ENCODE measurements at places on chromosomes 4 and X.

DNA sequence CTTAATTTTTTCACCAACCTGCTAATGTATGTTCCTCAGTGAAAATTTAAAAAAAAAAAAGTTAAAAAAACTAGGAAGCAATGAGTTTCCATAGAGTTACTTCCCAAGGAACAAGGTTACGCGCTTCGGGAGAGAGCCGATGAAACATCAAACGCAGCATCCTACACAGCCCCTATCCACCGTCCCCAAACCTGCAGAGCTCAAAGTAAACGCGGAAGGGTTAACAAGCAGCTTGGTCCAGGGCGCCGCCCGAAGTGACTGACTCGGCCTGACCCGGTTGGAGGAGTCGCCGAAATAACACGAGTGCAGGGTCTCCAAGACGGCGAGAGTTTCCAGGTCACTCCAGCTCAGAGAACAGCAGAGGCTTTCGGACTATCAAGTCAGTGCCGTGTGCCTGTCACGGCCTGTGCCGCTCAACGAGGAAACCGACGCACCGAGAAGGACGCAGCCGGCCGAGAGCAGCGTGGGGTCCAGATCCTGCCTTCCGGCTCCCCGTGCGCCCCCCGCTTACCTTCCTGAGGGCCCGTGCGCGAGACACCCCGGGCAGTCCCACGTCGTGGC is 512 bp downstream of the NOP14 start:
- no peak for DNase-seq

GRCh38 chr4:86977621-86978184 is 42.9 kb downstream of the AFF1 start:
- peak; percentile 22 for DNase-seq

DNA sequence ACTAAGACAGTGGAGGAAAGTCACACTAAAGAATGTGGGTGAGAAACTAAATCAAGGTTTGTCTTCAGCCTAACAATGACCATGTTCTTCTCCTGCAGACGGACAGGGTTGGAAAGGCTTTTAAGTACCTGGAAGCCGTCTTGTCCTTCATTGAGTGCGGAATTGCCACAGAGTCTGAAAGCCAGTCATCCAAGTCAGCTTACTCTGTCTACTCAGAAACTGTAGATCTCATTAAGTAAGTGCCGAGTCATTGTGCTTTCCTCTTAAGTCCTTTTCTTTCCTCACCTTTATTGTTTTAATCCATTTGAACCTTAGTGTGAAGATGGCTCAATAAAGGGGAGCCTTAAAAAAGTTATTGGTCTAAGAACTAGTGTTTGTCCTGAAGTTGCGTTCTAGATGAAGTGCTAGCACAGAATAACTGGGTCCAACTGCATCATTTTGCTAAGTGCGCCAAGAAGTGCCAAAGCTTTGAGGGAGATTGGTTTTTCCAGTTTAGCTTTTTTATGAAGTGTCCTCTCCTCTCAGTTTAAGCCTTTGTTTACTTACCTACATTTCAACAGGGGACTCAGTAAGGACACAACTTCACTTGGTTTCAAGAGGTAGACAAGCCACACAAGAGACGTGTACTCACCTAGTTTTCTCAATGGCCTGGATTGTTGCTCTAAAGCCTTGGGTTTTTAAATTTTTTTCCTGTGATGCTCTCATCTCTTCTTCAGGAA is 89.3 kb downstream of the KLHL8 start:
- DNase-seq = no peak

- peak; percentile 42 for DNase-seq
Measured at GRCh38 chr4:26985873-26986272, 125.2 kb downstream of the STIM2 start.

- DNase-seq = no peak
Measured at GRCh38 chr4:153448003-153448731, 18.0 kb upstream of the TMEM131L start.

DNA sequence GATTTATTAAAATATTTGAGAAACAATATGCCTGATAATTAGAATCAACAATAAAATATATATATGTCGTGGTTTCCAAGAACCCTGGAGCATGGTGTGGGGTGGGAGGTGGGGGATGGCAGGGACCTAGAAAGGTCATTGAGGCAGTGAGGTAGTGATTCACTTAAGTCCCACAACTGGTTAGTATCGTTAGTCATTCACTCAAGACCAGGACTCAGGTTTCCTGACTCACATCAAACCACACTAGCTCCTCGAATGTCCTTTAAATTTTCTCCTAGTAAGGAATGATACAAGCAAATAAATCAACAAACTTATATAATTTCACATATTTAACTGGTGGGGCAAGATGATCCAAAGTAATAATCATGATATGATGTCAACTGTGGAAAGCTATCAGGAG is 158.8 kb upstream of the AADAT start:
- no peak for DNase-seq

GRCh38 chr4:135277980-135278315 is 1076.4 kb upstream of the PABPC4L start:
- no peak for DNase-seq

- DNase-seq = no peak
Measured at GRCh38 chr4:173532725-173533511, 2.9 kb upstream of the HAND2 start.

Measured in stimulated activated CD4-positive, alpha-beta T cell treated with anti-CD3 and anti-CD28 coated beads, Interleukin-15, amount 100 ng/mL, for 24 hours (primary cell).